ENCODE measurements at places on chromosomes 7 and 10.

DNA sequence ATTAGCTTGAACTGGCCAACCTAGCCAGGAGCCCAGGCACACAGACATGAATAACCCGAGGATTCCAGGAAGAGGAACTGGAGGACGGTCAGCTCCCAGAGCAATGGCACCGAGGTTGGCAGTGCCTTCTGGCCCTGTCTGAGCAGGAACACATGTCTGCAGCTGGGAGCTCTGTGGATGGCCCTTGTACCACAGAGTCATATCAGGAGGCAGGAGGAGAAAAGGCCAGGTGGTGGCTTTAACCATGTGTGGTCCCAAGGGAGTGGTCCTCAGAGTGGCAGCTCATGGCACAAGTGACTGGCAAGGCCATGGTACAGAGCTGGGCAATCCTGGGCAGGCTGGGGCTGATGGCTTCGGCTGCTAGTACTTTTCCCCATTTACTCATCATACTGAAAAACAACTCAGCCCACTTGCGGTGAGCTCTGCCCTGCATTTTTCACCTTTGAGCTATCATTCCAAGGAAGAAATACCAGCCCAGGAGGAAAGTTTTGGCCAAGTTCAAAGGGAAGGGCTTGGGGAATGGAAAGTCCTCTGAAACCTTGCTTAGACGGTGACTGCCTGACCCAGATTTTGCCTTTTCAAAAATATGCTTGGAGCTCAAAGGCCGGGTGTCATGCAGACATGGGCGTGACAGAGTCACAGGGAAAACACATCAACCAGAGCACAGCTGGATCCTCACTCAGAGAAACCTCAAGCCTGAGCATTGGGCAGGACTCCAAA is 25.7 kb upstream of the LOXL4 start:
- no peak for DNase-seq

- DNase-seq = no peak
Measured at GRCh38 chr7:55335151-55335550, 30.0 kb upstream of the LANCL2 start.

GRCh38 chr7:92621561-92622023 is 31.4 kb upstream of the FAM133B start:
- DNase-seq = no peak

- DNase-seq = no peak
Measured at GRCh38 chr7:120337308-120337907, 64.4 kb downstream of the KCND2 start.

- DNase-seq = no peak
Measured at GRCh38 chr7:148761499-148762278, 63.0 kb downstream of the CUL1 start.

GRCh38 chr7:13179011-13179582 is 491.7 kb downstream of the ARL4A start:
- DNase-seq = no peak

DNA sequence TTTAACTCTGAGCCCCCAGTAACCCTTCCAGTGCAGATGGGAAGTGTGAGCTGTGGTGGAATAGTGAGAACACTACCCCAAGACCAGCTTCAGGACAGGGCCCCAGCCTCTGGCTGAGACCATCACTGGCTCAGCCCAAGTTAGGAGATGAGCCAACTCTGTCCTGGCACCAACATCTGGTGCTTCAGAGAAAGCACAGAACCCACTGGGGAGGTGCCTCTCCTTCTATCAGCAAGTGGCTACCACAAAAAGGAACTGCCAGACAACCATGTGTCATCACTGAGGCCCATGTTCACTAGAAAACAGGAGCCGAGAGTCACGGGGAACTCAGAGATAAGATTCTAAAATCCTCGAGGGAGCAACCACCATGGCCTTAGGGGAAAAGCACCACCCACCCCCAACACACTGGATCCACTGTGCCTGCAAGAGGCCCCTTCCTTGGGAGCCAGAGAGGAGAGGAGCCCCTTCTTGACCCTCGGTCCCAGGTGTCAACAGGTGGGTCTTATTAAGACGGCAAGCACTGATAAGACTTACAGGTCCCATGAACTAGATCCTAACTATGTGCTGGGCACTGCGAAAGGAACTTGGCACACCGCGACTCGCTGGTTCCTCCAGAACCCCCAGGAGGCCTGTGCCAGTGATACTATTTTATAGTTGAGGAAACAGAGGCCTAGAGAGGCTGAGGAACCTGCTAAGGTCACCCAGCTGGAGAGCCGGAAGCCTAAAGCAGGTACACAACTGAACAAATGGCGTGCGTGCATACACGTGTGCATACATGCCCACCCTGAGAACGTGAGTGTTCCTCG is 102.7 kb downstream of the FAM53B start:
- DNase-seq = no peak

- no peak for DNase-seq
Measured at GRCh38 chr7:80244206-80244916, 109.7 kb downstream of the GNAI1 start.

DNA sequence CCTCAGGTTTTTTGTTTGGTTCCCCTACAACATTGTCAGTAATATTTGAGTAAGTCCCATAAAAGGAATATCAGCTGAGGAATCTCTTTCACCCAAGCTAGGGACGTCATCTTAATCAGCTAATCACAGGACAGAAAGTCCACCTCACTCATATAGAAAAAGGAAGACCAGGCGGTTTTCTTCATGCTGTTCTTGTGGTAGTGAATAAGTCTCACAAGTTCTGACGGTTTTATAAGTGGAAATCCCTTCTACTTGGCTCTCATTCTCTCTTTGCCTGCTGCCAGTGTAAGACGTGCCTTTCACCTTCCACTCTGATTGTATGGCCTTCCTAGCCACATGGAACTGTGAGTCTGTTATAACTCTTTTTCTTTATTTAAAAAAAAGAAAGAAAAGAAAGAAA is 308.1 kb upstream of the PFKP start:
- DNase-seq = no peak

GRCh38 chr7:151061213-151062110 is 2.1 kb downstream of the SLC4A2 start:
- DNase-seq = no peak

DNA sequence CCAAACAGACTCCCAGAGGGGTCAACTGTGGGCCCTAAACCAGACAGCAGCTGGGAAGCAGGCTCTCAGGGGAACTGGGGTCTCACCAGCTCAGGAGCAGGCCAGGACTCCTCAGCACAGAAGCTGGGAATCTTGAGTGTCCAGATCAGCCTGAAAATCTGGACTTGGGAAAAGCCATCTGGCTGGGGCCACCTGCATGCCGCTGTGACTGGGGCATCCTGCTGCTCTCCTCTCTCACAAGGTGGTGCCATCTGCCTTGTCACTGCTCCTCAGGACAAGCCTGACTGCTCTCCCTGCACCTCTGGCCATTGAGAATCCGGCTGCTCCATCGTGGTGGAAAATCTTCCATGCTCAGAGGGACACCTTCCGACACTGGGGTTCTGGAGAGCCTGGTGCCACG is 141.4 kb downstream of the PLPP4 start:
- DNase-seq = no peak

- DNase-seq = no peak
Measured at GRCh38 chr7:40220421-40220911, 85.7 kb downstream of the SUGCT start.

GRCh38 chr7:87027900-87028299 is 31.6 kb downstream of the ELAPOR2 start:
- no peak for DNase-seq

DNA sequence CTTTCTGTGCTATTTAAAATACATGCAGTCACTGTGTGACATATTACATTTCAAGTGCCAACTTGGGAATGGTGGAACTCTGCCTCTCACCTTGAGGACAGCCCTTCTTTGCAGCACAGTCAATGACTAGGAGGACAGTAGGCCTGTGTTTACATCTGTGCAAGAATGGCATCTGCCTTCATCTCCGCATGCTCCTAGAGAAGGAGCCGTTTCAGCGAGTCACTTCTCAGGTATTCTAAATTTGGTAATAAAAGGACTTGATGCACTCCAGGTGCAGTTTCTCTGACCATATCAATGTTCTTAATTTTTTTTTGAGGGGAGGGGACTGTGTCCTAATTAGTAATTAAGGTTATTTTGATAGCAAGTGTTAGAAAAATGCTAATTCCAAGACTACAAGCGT is 128.9 kb downstream of the SDK1 start:
- DNase-seq = no peak

DNA sequence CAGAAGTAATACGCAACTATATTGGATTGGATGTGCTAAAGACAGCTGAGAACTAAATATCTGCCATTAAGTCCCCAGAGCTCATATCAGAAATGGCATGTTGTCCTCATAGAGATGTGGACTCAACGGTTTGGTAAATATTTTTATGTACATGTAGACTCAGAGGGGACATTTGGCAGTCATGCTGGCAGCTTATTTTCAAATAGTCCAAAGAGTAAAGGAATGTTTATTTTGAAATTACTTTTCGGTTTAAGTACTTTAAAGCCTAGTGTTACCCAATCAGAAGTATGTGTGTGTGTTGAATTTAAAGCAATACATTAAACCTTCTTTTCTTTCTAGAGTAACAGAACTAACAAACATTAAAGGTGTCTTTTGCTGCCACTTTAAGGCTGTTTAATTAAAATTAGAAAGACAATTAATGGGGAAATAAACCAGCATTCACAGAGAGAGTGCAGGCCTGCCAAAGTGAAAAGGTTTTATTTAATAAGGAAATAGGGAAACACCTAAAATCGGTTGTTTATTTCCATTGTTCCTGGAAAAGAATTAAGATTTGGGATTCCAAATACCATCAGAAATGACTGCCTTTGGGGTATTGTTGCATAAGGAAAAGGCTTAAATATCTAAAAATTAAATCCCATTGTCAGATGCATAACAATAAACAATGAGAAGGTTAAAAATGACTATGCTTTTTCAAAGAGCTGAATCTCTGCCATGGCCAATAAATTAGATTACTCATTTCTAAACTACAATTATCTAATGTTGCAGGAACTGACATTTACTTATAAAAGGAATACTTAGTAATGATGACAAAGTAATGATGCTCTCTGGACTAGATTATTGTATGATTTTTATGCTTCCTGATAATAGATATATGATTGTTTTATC is 113.4 kb upstream of the AHR start:
- DNase-seq = no peak

- no peak for DNase-seq
Measured at GRCh38 chr7:12941512-12941911, 254.1 kb downstream of the ARL4A start.

GRCh38 chr10:4894335-4894734 is 68.3 kb downstream of the AKR1E2 start:
- no peak for DNase-seq

DNA sequence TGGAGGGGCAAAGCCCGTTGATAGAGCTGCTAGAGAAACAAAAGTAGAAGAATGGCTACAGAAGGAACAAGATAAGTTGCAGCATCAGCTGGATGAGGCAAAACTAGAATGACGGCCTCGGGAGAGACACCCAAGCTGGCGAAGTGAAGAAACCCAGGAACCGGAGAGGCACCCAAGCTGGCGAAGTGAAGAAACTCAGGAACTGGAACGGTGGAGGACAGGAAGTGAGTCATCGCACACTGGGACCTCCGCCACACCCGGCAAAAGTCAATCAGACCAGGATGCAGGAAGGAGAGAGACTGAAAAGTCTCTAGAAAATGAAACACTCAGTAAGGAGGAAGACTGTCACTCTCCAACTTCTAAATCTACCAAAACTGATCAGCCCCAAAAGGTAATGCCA is 133.0 kb upstream of the NEBL start:
- no peak for DNase-seq

GRCh38 chr10:110686949-110687348 is 42.8 kb downstream of the RBM20 start:
- no peak for DNase-seq

DNA sequence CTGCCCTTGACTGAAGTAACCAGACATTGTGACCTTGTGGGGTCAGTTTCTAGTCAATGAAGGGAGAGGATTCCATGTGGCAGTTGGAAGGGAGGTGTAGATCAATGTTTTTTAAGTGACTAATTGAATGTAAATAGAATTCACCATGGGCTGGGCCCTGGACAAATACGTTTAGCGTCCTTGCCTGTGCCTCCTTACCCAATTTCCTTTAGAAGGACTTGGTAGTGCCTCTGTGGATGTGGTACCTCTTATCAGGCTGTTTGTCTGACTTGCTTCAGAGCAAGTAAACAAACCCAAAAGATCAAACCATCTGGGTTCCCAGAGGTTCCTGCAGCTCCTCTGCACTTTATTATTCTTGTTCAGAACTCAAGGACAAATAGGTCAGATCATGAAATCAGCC is 4.3 kb upstream of the KAT6B start:
- no peak for DNase-seq

GRCh38 chr7:148699782-148700629 is 1.3 kb downstream of the CUL1 start:
- no peak for DNase-seq

GRCh38 chr7:150450491-150451001 is at the start of gene GIMAP8:
Gene GIMAP8 (plus strand): TSS chr7:150450630. CDS start chr7:150466699, 16,069 bp downstream.
- DNase-seq = no peak

DNA sequence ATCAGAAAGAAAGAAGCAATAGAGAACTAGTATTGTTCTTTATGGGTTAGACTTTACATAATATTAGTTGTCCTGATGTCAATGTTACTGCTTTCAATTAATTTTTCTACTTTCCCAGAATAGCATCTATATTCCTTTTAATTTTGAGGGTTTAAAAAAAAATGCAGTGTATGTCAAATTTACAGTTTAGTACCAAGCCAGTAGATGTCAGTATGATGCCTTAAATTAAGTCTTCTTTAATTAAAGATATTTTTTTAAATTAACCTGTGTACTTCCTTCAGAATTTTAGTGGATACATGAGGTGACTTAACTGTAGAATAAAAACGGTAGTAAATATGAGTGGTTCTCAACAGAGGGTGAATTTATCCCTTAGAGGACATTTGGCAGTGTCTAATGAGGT is 35.2 kb upstream of the STOX1 start:
- DNase-seq = no peak

GRCh38 chr7:37928878-37929277 is 8.4 kb downstream of the EPDR1 start:
- no peak for DNase-seq

DNA sequence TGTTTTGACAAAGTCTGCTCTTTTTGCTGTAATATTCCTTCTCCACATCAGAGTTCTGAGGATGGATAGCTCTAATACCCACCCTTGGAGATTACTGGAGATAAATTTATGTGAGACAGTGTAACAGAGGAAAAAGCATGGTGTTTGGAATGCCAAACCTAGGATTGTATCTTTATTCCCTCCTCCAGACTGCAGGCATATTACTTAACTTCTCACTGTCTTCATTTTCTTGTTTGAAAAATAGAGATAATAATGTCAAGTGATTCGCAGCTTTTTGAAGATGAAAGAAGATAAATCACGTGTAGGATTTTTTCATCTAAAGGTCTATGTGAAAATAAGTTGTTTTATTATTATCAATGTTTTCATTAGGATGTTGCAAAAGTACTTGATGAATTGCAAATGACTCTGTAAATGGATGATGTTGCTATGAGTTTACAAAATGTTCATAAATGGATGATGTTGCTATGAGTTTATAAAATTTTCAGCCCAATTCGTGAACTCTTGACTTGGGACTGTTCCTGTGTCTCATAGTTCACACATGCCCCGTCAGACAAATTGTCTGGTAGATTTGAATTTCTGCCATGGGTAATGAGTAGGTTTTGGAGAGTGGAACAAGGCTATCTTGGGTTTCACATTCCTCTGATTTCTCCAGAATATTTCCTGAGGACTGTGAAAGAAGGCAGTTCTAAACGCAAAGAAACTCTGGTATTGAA is 113.1 kb upstream of the IGFBP3 start:
- no peak for DNase-seq

- DNase-seq = no peak
Measured at GRCh38 chr7:150648353-150649079, 16.3 kb upstream of the GIMAP6 start.

GRCh38 chr10:104080762-104081161 is 4.9 kb downstream of the COL17A1 start:
- no peak for DNase-seq

All from thoracic aorta (tissue), 2 donors.